ENCODE measurements at places on chromosomes 16 and 17.

GRCh38 chr16:76665571-76666275 is 388.5 kb downstream of the CNTNAP4 start:
- no peak for DNase-seq

- no peak for DNase-seq
These were observed 120.3 kb upstream of the CHMP6 start for GRCh38 chr17:80871341-80871740.

GRCh38 chr16:19167710-19168370 is at the start of gene SYT17:
Gene SYT17, plus strand, starts transcription at chr16:19168240. Its CDS starts 407 bp downstream, at chr16:19168647.
- no peak for DNase-seq

DNA sequence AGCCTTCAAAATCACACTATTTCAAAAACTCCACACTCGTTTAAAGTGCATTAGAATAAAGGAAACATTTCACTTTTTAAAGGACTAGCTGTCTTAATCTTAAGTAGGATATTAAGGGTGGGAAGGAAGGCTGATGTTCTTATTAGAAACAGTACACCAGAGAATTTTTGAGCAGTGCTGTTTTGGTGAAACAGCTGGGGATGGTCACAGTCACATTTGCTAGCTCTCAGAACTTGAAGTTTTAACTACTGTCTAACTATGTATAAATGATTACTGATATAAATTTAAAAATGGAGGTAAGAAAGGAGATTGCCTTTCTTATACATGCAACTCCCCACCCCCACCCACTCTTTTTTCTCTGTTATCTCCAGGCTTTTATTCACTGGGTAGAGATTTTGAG is 38.5 kb upstream of the SLC5A11 start:
- no peak for DNase-seq

- no peak for DNase-seq
These were observed 211.8 kb downstream of the ZNF423 start for GRCh38 chr16:49644145-49644463.

GRCh38 chr16:69814561-69814960 is 52.4 kb downstream of the WWP2 start:
- no peak for DNase-seq

GRCh38 chr16:4768549-4769305 is 1.8 kb upstream of the ZNF500 start:
- DNase-seq, result peak; percentile 70

DNA sequence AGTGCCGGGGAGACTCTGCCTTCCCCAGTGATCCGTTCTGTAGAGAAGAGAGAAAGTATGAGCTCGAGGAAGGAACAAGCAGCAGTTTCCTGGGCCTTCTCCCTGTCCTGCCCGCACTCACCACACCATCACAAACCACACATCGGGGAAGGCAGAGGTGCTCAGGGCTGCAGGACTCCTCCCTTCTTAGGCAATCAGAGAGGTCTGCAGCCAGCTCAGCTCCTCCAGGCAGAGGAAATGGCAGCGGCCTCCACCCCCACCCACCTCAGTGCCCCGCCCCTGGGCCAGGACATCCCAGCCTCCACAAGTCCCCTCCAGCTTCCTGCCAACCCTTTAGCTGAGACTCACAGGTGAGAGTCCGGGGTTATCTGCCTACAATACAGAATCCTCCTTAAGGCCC is 2.0 kb downstream of the ZNF319 start:
- DNase-seq, result no peak

GRCh38 chr17:69878661-69879060 is 196.4 kb upstream of the KCNJ16 start:
- no peak for DNase-seq

DNA sequence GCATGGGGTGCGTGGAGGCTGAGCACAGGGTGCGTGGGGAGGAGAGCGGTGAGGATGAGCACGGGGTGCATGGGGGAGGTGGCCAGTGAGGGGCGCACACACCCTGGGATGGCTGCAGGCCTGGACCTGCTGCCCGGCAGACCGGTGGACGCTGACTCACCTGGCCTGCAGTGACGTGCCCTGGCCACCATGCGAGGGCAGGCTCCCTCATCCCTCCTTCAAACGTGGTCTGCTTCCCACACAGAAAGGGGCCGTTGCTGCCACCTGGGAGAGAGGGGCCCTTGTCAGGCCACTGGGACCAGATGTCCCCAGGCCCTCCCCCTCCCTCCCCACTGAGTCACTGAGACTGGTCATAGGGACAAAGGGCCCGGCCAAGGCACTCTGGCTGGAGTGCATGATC is 20.1 kb upstream of the APRT start:
- DNase-seq, result no peak

DNA sequence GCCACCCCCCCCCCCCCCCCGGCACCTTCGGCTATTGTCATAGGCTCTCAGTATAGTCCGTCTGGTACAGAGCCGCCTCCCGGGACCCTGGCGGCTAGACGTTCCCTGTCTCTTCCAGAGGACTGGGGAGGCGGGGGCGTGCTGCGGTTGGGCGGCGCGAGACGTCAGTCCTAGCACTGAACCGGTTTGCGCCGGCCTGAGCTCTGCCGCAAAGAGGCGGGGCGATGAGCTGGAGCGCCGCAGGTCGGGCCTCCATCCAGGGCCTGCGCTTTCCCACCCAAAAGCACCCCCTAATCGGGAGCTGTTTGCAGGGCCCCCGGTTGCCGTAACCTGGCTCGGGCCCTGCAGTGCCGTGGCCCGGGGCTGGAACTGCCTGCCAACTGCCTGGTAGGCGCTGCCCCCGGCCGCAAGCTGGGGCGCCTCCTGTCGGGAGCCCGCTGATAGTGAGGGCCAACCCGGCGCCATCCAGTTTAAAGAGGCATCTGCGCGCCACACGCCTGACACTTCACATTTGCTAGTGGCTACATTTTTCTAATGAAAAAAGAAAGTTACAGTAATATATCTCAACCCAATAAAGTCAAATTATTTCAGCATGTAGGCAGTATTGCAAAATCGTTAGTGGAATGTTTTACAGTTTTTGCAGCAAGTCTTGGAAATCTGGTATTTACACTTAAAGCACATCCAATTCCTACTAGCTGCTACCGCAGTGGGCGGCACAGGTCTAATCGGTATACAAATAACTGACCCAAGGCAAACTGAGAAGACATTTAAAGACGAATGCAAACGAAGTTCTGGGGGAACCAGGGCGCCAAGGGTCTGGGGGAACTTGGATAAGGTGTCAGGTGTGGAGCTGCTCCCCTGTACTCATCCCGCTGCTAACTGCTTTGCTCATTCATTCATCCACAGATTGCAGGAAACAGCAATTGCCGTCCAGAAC is 753 bp upstream of the USP22 start:
- peak; percentile 85 for DNase-seq

GRCh38 chr17:27873746-27874145 is 19.4 kb downstream of the LYRM9 start:
- DNase-seq, result no peak

DNA sequence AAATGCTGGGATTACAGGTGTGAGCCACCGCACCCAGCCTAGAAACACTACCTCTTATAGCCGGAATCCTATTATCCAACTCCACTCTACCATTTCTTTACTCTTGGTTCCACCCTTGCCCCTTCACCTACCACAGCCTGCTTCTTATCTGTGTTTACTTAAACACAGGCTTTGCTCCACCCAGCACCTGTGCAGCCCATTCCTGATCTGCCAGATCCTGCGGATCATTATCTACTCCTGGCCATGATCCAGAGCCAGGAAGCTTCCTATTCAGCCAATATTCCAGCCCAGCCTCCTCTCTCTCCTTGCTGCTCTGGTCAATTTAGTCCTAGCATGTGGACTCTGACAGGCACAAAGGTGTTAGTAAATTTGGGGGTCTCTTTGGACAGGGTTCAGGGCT is 98.8 kb upstream of the MED13 start:
- DNase-seq, result no peak

- DNase-seq, result no peak
These were observed 991 bp downstream of the GPRC5C start for GRCh38 chr17:74432766-74433391.

Measured in stimulated activated CD8-positive, alpha-beta memory T cell treated with anti-CD3 and anti-CD28 coated beads, Interleukin-4, amount 100 ng/mL, for 4 hours (primary cell).